Activated CD4-positive, alpha-beta T cell treated with anti-CD3 and anti-CD28 coated beads for 4 hours (primary cell): ENCODE measurements at places on chromosomes 5 and 9.

- peak; percentile 25 for DNase-seq
These were observed 6.7 kb upstream of the WNT8A start for GRCh38 chr5:138077064-138077696.

DNA sequence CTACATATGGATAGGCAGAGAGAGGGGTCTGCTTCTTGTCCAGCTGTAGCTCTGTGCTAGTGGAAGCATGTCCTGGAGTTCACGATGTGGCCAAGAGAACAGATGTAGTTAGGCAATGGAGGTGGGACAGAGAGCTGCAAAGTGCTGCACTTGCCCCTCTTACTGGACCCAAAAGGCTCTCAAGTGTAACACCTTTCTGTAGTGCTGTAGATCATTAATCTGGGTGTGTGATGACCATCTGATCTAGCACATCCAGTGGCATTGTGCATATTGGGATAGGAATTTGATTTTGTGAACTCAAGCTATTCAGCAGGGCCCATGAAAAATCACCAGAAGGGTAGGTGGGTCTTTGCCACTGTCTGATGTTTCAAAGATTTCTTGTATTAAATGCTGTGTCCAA, 151.4 kb downstream of the KDM4C start:
- no peak for DNase-seq

DNA sequence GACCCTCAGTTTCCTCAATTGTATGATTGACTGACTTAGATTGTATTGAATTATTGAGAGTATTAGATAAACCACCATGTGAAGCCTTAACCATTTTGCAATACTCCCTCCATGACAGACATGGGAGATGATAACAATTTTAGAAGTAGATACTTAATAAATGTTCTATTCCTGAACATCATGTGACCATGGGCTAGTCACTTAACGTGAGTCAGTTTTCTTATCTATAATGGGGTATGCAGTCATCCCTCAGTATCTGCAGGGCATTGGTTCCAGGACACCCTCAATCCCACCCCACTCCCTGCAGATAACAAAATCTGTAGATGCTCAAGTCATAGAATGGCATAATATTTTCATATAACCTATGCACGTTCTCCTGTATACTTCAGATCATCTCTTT, 31.0 kb downstream of the SNX18 start:
- no peak for DNase-seq

DNA sequence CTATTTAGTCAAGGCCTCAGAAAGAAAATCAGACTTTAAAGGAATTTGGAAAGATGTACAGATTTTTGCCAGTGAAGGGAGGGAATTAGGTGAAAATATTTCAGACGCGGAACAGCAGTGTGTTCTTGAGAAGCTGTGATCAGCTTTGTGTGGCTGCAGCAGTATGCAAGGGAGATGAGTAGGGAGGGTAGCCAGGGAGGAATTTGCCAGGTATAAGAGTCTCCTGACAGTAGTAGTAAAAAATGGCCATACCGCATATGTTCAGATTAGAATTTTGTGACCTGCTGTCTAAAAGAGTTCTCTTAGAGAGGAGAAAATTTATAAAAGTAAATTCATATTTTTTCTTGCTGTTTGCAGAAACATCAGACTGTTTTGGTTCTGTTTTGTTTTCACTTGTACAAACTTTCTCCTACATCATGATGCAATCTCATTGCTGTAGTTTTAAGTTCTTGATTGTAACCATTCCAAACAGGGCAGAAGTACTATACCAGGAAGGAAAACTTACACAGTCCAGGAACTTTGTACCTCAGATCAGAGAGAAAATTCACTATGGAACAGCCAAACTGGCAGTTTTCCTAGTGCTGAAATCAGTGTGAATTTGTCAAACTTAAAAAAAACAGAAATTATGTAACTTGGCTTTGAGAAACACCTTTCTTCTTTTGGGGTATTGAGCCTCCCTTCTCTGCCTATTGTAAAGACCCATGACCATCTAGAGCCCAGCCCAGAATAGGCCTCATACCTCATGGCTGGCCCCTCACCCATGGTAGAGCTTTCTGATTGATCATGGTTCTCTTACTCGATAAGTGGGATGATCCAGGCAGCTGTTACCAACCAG, 78.4 kb upstream of the NR3C1 start:
- no peak for DNase-seq

GRCh38 chr9:133609311-133610098, at the start of gene FAM163B:
Gene FAM163B (minus strand): TSS chr9:133609389. CDS start chr9:133580223, 29,166 bp downstream.
- DNase-seq, result no peak

DNA sequence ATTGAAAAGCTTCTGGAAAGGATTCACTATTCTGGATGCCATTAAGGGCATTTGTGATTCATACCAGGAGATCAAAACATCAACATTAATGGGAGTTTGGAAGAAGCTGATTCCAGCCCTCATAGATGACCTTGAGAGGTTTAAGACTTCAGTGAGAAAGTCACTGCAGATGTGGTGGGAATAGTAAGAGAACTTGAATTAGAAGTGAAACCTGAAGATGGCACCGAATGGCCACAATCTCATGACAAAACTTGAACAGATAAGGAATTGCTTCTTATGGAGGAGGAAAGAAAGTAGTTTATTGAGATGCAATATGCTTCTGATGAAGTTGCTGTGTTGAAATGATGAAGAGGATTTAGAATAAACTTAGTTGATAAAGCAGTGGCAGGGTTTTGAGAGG, 254.6 kb upstream of the SLC24A2 start:
- DNase-seq, result no peak

GRCh38 chr5:141973871-141974595, 5.1 kb downstream of the RNF14 start:
- DNase-seq, result no peak

GRCh38 chr5:5432020-5432707, 9.7 kb downstream of the ICE1 start:
- no peak for DNase-seq

GRCh38 chr5:2852446-2852845, 101.0 kb upstream of the IRX2 start:
- DNase-seq, result no peak

- DNase-seq, result no peak
These were observed 77.2 kb upstream of the ABCA1 start for GRCh38 chr9:105005186-105005585.

DNA sequence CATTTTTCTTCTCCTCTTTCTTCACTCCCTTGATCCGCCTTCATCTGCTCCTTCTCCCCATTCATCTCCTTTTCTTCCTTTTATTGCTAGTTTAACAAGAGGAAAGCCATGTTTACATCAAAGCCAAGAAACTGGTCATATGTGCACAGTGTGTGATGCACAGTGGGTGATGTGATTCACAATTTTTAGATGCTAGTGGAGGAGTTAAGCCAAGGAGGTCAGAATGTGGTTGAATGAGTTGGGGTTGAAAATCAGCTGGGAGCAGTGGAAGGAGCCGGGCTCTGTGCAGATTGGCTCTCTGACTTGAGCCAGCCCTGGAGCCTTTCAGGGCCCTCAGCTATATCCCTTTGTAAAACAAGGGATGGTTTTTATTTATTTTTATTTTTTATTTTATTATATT, 7.3 kb downstream of the ACER2 start:
- no peak for DNase-seq

DNA sequence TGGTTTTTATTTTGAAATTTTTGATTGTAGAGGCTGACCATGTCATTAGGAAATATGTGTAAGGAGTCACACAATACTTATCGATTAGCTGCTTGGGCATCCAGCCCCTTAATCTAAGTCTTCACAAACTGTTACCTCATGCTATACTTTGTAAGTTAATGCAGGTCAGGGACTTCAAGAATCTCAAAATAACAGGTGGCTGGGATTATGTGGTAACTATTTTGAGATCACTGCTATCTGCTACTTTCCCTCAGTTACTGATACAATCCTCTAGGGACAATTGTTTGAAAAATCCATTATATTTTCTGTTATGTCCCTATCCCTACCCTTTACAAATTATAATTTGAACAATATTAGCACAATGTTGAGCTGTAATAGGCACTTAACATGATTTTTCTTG, 21.7 kb downstream of the FTMT start:
- no peak for DNase-seq

GRCh38 chr9:90898228-90898627, 96.6 kb downstream of the SYK start:
- DNase-seq, result no peak

GRCh38 chr9:35658137-35658967, at the start of gene CCDC107:
Gene CCDC107 (plus strand): TSS chr9:35658292. CDS start chr9:35658380, 88 bp downstream.
- DNase-seq, result peak; percentile 87

GRCh38 chr9:99241106-99241505, 19.0 kb downstream of the SEC61B start:
- no peak for DNase-seq

- DNase-seq, result no peak
These were observed 46.8 kb downstream of the INIP start for GRCh38 chr9:112670991-112671625.

GRCh38 chr5:123751670-123752069, 239.7 kb downstream of the CSNK1G3 start:
- DNase-seq, result no peak

- no peak for DNase-seq
These were observed 2.1 kb downstream of the ARHGEF37 start for GRCh38 chr5:149583394-149583793.

GRCh38 chr5:54309691-54310432, 511 bp downstream of the ARL15 start:
- peak; percentile 21 for DNase-seq

GRCh38 chr9:85743275-85744128, 1.7 kb upstream of the AGTPBP1 start:
- peak; percentile 4 for DNase-seq
